ENCODE measurements at places on chromosomes 12 and 14.

GRCh38 chr14:91570021-91570420, 59.9 kb upstream of the PPP4R3A start:
- no peak for DNase-seq

GRCh38 chr12:22395666-22396065, 61.2 kb upstream of the ST8SIA1 start:
- DNase-seq, result no peak

GRCh38 chr14:97164021-97164420, 366.8 kb downstream of the VRK1 start:
- no peak for DNase-seq

- DNase-seq, result no peak
These were observed 42.6 kb downstream of the SOCS2 start for GRCh38 chr12:93614917-93615596.

GRCh38 chr12:60602601-60603000, 1006.8 kb downstream of the SLC16A7 start:
- DNase-seq, result no peak

DNA sequence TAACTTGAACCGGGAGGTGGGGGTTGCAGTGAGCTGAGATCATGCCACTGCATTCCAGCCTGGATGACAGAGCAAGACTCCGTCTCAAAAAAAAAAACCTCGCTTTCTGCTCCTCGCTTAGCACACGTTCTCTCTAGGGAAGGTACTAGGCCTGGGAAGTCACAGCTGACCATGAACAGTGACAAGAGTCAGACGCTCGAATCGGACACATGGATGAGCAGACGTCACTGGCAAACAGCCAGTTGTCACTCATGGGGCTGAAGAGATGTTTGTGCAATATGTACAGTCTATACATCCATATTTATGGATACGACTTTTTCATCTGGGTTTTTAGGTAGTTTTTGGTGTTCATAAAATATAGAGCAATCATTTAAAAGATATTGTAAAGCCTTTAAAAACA, 19.4 kb downstream of the TCHP start:
- DNase-seq, result no peak

- no peak for DNase-seq
These were observed 43.8 kb upstream of the LTBP2 start for GRCh38 chr14:74655599-74656395.

- DNase-seq, result no peak
These were observed 484.1 kb downstream of the GLT1D1 start for GRCh38 chr12:129337413-129337812.

GRCh38 chr12:60101715-60102114, 505.9 kb downstream of the SLC16A7 start:
- DNase-seq, result no peak

GRCh38 chr14:56417173-56417572, 162.4 kb upstream of the TMEM260 start:
- no peak for DNase-seq

- DNase-seq, result no peak
These were observed 217.4 kb downstream of the C12orf42 start for GRCh38 chr12:103278329-103278728.

GRCh38 chr12:95178136-95178535, 39.1 kb downstream of the FGD6 start:
- no peak for DNase-seq

DNA sequence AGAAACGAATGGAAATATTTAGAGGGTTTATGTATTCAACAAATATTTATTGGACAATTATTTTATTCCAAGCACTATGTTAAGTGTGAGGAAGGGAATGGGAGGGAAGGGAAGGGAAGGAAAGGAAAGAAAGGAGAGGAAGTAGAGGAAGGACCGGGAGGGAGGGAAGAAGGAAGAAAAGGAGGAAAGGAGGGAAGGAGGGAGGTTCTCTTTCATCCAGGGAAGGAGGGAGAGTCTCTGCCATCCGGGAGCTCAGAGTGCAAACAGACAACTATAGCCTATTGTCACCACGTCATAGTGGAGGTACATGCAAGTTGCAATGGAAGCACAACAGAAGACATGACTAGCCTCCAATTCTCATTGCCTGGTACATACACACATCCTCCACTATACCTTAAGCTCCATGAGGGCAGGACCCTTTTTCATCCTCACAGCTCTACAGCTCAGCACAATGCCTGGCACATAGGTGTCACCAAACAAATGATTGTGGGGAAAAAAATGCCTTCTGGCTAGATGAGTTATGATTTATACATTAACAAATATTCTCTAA, 48.1 kb downstream of the DAD1 start:
- no peak for DNase-seq

DNA sequence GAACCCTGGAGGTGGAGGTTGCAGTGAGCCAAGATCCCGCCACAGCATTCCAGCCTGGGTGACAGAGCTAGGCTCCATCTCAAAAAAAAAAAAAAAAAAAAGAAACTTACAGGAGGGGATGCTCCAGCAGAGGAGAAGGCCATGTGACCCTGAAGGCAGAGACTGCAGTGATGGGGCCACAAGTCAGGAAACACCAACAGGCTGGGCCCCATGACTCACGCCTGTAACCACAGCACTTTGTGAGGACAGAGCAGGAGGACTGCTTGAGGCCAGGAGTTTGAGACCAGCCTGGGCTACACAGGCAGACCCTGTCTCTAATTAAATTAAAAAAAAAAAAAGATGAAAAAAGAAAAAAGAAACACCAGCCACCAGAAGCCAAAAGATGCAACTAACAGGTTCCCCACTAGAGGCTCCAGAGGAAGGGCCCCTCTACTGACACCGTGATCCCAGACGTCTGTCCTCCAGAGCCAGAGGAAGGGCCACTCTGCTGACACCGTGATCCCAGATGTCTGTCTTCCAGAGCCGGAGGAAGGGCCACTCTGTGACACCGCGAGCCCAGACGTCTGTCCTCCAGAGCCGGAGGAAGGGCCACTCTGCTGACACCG, 9.1 kb upstream of the GLT1D1 start:
- no peak for DNase-seq

- DNase-seq, result no peak
These were observed 174.4 kb downstream of the ALG10B start for GRCh38 chr12:38490941-38491340.

DNA sequence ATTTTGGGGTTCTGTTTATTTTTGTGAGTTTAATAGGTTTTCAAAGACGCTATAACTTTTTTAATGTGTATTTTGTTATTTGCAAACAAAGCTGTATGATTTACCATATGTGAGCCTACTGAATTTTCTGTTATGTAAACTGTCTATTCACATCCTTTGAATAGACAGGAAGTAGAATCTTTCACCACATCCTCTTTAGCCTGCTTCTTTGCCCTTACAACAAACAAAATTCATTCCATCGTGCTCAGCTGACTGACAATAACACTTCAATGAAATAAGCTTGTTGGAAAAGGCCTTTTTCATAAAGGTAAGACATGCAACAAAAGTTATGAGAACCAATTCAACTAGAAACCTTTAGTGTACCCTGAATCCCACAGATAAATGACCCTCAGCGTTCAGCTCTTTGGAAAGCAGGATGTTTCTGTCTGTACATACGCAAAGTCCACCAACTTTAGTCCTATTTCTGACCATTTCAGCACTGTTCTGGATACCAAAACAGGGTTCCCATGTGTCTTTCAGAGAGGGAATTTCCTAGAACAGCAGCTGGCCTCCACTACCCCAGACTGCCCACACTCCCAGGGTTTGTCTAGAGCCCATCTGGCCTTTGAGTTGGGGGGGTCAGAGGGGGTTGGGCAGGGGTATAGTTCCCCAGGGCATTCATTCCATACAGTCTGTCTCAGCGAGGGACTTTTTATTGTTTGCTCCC, 71.3 kb downstream of the DUSP6 start:
- DNase-seq, result no peak

DNA sequence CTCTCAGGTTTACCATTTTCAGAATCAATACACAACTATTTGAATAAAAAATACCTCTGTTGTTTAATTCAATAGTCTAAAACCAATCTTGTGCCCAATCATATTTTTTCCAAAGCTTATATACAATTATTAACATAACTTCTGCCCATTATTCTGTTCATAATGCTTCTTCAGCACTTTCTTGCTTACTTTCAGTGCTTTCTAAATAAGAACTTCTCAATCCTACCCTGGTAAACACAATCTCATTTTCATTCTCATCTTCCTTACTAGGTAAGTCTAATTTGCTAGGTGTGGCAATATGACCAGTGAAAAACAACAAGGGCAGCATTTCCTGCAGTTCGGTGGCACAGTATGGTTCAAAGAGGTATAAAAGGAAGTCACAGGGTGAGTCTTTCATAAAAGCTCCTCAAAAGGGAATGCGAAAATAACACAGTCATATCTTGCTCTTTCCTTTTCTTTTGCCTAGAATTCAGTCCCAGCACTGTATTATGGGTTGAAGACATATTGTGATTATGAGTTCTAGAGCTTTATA, 103.5 kb downstream of the FOXG1 start:
- no peak for DNase-seq

- DNase-seq, result no peak
These were observed 23.8 kb downstream of the ST8SIA1 start for GRCh38 chr12:22310709-22311108.

- DNase-seq, result no peak
These were observed 307.4 kb downstream of the NUAK1 start for GRCh38 chr12:105831372-105831771.

GRCh38 chr12:131010396-131011131, 56.9 kb downstream of the ADGRD1 start:
- no peak for DNase-seq

GRCh38 chr12:34188974-34189373, 166.7 kb downstream of the ALG10 start:
- DNase-seq, result no peak

GRCh38 chr12:40794087-40794486, 101.8 kb downstream of the CNTN1 start:
- DNase-seq, result no peak

- no peak for DNase-seq
These were observed 365 bp downstream of the ING4 start for GRCh38 chr12:6662602-6662905.

DNA sequence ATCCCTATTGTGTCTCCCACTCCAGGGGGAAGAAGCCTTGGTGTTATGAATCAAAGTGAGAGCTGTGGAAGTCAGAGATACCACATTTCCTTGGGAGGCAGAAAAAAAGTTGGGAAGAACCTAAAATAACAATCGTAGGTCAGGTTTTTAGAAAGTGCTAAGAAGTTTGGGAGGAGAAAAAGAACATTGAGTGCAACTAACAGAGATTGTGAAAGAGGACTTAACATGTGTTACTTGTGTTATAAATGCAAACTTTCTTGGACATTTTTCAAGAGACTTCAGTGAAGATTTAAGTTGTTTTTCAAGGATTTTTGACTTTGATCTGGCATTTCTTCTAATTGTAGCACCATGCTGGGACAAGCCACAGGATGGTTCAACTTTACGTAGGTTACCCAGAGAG, 7.8 kb upstream of the ERP27 start:
- no peak for DNase-seq

GRCh38 chr12:118237908-118238307, 102.0 kb downstream of the PEBP1 start:
- no peak for DNase-seq

GRCh38 chr12:24379433-24379832, 430.0 kb upstream of the SOX5 start:
- DNase-seq, result no peak

DNA sequence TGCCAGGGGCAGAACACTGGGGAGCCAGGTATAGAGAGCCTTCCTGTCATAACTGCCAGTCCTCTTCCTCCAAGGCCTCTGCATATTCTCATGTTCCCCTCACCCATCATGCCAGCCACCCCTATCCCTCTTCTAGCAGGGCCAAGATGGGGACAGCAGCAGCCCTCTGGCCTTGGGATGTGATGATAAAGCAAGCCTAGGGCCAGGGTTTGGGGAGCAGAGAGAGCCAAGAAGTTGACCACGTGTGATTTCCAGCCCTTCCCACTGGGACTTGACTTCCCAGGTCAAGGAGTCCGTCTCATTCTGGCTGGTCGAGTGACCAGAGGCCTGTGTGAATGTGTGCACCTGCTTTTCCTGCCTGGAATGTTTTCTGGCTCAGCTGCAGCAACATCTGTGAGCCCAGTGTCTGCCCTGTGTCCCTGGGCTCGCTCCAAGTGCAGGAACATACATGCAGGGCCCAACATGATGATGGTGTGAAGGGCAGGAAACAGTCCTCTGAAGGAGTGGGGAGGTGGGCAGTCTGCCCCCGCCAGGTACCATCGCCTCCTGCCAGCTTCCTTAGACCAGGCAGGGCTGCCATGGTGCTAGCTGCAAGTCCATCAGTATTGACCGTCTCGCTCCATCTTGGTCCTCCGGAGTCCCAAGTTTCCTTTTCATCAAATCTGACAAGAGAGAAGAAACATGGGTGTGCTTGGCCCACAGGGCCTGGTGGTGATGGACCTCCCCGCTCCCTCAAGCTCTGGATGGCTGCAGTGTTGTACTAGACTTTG, 21.0 kb downstream of the VASH1 start:
- DNase-seq, result no peak

DNA sequence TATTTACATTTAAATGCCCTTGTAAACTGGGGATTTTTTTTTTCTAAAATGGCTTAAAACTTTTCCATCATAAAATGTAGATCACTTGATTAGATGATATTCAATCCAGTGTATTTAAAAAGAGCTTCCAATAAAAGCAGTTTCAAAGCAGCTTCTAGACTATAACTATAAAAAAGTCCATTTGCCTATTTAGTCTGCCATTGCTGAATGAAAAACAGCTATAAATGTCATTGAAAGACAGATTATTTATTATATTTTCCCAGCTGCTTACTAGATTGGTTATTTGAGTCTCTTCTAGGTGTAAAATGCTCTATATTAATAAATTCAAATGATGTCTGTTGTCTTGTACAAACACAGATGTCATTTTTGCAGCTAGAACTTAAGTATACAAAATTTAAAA, 414.8 kb downstream of the RMST start:
- DNase-seq, result peak; percentile 15

DNA sequence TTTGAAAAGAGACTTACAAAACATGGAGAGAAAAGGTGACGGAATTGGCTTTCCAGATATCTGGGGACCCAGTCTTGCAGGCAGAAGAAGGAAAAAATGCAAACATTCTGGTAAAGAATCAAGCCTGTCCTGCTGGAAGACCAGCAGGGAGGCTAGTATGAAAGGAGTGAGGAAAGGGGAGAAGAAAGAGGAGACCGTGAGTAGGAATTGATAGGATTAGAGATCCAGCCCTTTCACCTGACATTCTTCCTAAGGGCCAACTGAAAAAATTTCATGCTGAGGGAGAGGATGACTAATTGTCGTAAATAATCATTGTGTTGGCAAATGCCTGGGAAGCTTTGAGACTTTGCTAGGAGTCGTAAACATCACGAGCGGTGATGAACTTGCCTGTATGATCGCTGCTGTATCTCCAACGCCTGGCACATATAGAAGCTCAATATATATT, 12.1 kb downstream of the BHLHE41 start:
- peak; percentile 55 for DNase-seq

DNA sequence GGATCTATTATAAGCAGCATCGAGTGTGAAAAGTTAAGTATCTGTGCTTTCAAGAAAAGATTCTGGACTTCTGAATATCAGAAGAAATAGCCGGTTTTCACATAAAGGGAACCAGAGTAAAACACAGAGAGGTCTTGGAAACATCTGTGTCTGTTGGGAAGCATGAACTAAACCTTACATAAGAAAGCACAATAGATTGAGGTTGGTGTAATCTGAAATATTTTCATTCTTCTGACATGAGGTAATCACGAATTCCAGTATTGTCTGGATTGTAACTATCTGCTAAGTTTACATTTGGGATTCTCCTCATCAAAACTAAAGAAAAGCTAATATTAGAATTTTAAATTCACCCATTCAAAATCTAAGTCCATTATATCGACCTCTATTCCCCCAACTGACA, 161.3 kb downstream of the CPNE8 start:
- no peak for DNase-seq

GRCh38 chr14:29717901-29718300, 209.7 kb downstream of the PRKD1 start:
- no peak for DNase-seq
